ENCODE measurements at places on chromosomes 5 and 9.

DNA sequence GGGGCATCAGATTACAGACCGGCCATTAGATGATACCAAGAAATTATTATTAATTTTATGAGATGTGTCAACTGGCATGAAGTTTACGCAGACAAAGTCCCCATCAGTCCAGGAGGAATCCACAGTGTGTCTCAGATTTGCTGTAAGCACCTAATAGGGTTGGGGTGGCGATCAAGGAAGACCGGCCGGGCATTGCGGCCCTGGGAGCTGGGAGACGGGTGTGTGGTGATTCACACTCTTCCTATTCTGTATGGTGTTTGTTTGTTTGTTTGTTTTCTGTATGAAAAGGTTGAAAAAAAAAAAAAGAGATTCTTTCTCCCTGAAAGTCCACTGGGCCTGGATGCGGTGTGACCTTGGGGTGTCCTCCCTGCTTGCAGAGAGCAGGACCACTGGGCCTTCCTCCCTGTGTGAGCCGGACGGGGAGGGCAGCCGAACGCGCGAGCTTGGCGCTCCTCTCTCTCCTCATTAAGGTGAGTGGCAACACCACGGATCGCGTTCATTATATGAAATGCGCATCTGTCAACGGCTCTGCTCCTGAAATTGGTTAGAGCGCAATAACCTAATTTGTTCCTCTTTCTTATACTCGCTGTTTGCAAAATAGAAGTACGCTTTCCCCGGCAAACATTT is 15.1 kb downstream of the RASGEF1C start:
- DNase-seq, result no peak

GRCh38 chr9:136455043-136456002 is 15.7 kb upstream of the INPP5E start:
- DNase-seq, result no peak

DNA sequence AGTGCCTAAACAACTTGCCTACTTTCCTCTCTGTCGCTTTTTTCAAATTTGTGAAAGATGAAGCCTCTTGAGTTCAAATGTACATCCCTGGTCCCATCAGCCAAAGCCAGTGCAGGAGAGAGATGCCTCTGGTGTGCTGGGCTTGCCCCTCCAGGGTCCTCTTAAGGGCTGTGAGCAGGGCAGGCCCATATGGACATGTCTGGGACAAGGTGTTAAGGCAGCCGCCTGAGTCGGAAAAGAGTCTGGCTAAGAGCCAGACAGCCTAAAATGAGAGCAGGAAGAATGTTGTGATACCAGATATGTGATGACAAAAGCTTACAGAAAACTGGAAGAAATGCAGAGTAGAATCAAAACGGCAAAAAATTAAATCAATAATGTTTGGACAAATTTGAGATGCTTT is 72.5 kb downstream of the APTX start:
- no peak for DNase-seq

GRCh38 chr9:133421615-133422542 is at the start of gene ADAMTS13:
TSS of gene ADAMTS13 (plus strand) at chr9:133422367. CDS start at chr9:133422444, 77 bp downstream.
- DNase-seq, result no peak

GRCh38 chr5:139747583-139748504 is 47.8 kb upstream of the PSD2 start:
- DNase-seq, result peak; percentile 18

GRCh38 chr9:34256104-34256503 is 73.0 kb downstream of the KIF24 start:
- DNase-seq, result no peak

- DNase-seq, result no peak
Observed at GRCh38 chr5:29852329-29852728, 1341.2 kb upstream of the CDH6 start.

DNA sequence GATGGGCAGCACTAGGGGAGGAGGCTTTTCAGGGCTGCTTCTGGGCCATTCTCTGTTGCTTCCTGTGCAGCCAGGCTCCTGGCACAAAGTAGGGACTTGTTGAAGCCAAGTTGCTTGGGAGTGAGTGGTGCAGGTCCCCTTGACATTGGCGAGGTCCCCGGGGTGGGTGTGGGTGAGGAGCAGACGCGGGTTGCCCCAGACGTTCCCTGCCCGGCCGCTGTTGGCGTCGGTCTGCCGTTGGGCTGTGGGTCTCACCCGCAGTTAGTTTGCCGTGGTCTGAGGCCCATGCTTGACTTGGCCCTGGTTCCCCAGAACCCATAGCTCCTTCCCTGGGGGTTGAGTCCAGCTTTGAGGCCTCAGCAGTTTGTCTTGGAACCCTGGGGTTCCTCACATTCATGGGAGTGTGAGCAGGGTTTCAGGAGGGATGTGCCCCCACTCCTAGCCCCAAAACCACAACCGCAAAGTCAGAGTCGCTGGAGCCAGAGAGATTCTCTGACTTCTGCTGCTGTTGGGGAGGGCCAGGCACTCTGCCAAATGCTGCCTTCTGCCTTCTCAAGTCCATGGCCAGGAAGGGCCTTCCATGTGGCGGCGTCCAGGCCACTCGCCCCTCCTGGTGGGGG is 77.5 kb downstream of the RXRA start:
- peak; percentile 44 for DNase-seq
